ENCODE measurements at places on chromosomes 12 and 14. TPM values are rescaled to one million over a fixed set of nuclear protein-coding genes. Genes with fewer than 3 reads are reported as not detected.

PCED1B gene
- total RNA-seq, result 1.6 TPM

DNA sequence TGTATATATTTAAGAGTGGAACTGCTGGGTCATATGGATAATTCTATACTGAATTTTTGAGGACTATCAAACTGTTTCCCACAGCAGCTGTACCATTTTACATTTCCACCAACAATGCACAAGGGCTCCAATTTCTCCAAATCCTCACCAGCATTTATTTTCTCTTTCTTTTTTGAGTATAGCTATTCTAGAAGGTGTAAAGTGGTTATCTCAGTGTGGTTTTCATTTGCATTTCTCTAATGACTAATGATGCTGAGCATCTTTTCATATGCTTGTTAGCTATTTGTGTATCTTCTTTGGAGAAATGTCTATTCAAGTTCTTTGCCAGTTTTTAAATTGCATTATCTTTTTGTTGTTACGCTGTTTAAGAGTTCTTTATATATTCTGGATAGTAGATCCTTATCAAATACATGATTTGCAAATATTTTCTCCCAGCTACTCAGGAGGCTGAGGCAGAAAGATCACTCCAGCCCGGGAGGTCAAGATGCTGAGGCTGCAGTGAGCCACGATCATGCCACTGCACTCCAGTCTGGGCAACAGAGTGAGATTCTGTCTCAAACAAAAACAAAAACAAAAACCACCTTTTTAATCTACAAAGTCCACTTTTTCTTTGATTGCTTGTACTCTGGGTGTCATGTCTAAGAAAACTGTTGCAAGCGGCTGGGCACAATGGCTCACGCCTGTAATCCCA, 32.8 kb downstream of the GTF2A1 start:
- no peaks in the 10 kb centered on the region for H3K27me3 ChIP-seq
- no peak overlapping the region for H3K4me3 ChIP-seq
- H3K27ac ChIP-seq, result no peak overlapping the region
- DNase-seq, result no peak

DNA sequence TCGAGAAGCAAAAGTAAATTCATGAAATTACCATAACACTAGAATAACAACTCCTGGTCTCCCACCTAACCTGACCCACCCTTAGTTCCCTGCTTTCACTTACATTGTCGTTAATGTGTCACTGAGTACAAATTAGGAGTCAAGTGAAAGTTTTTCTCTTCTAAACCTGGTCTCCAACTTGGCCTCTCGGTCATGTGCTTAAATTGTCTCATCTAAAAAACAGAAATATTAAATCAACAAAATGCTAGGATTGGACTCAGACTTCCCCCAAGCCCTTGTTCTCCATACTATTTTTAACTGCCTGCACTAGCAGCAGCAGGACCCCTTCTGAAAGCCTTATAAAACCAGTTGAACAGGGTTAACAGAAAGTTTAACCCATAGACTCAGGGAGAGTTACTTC, 1.8 kb upstream of the BTG1 start:
- peak overlapping the region; percentile 97 for H3K27ac ChIP-seq
- peaks cover 17% of the 10 kb centered on the region for H3K36me3 ChIP-seq

PPP1R13B gene
- total RNA-seq, result 7.9 TPM

GRCh38 chr12:25730489-25731349, 177.6 kb upstream of the LMNTD1 start:
- no peaks in the 10 kb centered on the region for H3K27me3 ChIP-seq
- H3K4me3 ChIP-seq, result no peak overlapping the region
- no peak for DNase-seq
- no peak overlapping the region for H3K27ac ChIP-seq
